Hair follicle dermal papilla cell (primary cell): ENCODE measurements at places on chromosomes 12 and 14. TPM values are rescaled to one million over a fixed set of nuclear protein-coding genes. Genes with fewer than 3 reads are reported as not detected.

Gene AICDA
- not detected in 2 replicates for total RNA-seq

Gene CYP27B1
- total RNA-seq, result 1.2 and 1.9 TPM in 2 replicates

Gene PTCSC3
- total RNA-seq, result not detected in 2 replicates

Gene KLRF2
- not detected in 2 replicates for total RNA-seq

Gene ETFBKMT
- total RNA-seq, result 4.4 and 5.1 TPM in 2 replicates

Gene TEX52
- not detected in 2 replicates for total RNA-seq

Gene CABP1
- total RNA-seq, result 0.24 and 0.32 TPM in 2 replicates

Gene RERGL
- not detected in 2 replicates for total RNA-seq

Gene KRT74
- total RNA-seq, result not detected in 2 replicates

Gene GLIPR1L1
- total RNA-seq, result not detected in 2 replicates

Gene DCD
- total RNA-seq, result not detected in 2 replicates

Gene TBX3
- total RNA-seq, result 30.8 and 36.2 TPM in 2 replicates

Gene LRTM2
- not detected in 2 replicates for total RNA-seq

Gene DHH
- not detected in 2 replicates for total RNA-seq
